ENCODE measurements at places on chromosomes 5 and 9.

- no peak for DNase-seq
Observed at GRCh38 chr5:2032432-2032831, 149.7 kb upstream of the IRX4 start.

DNA sequence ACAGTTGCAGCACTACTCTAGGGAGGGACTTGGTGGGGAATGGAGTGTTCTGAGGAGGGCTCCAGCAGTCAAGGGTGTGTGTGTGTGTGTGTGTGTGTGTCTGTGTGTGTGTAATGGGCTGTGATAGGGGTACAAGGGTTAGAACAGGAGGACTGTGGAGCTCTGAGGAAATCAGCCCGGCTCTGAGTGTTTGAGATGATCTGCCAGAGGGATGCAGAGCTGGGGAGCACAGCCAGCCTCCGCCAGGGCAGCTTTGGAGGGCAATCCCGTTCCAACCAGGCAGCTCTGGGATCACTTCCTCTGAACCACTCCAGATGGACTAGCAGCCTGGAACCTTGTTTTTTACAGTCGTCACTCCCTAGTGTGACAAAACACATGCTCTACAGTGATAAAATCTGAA, 3.0 kb upstream of the SLC6A7 start:
- DNase-seq, result peak; percentile 86

DNA sequence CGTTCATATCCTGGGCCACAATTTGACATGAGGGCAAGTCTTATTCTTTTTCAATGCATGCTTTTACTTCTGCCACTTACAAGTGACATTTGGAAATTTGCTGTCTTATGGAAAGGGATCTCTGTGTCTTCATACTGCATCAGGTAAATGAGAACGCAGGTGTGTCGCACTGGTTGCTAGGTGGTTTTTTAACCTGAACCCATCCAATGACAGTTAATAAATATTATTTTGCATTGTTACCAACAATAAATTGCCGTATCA, 1.1 kb downstream of the ADAMTS16 start:
- no peak for DNase-seq

DNA sequence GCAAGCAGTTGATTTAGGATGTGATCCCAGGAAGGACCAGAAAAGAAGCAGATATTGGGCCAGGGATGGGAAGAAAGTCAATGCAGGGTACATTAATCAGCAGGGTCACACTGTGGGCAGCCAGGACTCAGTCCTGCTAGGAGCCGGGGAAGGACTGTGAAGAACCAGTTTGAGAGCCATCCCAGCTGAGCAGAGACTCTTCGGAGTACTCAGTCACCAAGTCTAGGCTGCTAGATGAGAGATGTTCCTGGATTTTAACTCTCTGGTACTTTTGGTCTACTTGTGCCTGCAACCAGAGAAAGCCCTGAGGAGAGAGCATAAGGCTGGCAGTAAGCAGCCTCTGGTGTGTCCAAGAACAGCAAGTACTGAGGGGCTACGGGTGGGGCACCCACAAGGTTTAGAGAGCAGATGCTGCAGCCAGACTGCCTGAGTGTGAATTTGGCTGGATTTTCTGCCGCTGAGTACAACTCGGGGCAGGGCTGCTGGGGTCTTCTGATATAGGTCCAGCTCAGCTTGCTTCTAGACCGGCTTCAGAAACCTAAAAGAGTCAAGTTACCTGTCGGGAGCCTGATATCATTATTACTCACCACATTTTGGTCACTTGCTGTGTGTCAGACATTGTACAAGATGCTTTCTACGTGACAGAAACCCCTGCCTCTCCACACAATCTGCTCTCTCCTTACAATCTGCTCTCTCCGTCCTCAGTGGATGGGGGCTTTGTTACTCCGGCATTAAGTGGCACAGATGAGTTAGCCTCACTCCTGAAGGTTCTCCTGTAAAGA, 250.2 kb upstream of the GAS1 start:
- DNase-seq, result no peak

- no peak for DNase-seq
Observed at GRCh38 chr9:5876026-5876425, 14.7 kb upstream of the MLANA start.

DNA sequence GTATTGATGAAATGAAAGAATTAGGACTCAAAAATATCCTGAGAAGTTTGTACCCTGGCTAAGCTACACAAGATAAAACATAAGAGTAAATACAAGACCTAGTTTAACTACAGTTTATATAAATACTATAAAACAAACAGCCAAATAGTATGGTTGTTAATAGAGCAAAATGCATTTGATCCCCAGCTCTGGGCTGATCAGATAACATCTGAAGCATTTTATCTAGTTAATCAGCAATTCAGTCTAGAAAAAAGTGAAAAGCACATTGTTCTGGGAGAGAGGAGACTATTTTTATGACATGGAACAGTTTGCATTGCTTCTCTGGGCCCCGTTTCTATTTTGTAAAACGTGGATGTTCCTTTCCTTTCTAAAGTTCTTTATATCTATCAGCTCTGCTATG, 139.6 kb upstream of the RORB start:
- DNase-seq, result no peak

DNA sequence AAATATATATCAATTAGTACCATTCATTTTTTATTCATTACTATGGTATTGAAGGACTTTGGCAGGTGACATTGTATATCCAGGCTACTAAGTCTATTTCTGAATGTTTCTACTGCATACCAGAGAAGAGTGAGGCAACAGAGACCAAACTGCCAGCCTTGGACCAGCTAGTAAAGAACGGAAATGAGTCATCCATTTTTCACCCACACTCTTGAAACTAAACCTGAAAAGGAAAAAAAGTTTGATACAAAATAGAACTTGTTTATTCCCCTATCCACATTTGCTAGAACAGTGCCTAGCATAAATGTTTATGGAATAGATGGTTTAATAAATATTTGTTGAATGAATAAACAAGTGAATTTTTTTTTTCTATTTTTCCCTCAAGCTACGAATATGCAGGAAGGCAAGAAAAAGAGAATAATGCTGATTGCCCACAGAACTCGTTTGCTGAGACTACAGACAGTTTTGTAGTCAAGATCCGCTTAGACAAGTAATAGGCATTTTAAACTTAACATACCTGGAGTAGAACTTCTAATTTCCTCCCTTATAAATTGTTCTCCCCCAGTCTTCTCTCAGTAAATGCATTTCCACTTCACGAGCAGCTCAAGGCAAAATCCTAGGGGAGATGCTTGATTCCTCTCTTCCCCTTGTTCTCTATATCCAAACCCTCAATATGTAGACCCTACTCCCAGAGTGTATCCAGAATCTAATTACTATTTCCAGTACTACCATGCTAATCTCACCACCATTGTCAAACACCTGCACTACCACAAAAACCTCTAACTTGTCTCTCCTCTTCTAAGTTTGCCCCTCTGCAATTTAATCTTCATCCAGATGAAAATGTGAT, 146.2 kb upstream of the RASA1 start:
- DNase-seq, result no peak

GRCh38 chr9:130766021-130766926, 68.8 kb upstream of the ABL1 start:
- no peak for DNase-seq

DNA sequence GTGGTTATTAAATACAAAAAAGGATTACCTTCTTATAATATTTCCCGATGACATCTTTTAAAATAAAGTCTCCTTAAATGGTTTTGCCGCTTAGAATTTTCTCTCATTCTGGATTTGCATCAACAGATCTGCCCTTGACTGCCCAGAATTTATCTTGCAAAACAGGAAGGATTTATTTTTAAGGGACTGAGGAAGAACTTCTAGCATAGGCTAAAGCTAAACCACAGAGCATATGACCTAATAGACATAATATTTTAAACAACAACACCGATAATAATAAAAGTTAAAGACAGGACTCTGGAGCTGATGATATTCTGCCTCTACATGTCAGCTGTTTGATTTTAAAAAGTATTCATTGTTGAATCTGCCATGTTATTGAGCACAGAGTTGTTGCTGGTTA, 145.3 kb upstream of the ADCY2 start:
- DNase-seq, result no peak

DNA sequence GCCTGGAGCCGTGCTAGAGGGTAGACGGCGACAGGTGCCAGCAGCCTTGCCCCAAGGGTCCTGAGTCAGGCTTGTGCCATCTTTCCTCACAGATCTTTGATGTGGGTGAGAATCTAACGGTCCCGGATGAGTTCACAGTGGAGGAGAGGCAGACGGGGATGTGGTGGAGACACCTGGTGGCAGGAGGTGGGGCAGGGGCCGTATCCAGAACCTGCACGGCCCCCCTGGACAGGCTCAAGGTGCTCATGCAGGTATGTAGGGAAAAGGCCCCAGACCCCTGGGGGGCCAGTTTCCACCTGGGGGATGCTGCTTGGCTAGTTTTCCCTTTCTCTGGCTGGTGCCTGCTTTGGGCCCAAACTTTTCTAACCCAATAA, 24.0 kb downstream of the PTGES2 start:
- no peak for DNase-seq

DNA sequence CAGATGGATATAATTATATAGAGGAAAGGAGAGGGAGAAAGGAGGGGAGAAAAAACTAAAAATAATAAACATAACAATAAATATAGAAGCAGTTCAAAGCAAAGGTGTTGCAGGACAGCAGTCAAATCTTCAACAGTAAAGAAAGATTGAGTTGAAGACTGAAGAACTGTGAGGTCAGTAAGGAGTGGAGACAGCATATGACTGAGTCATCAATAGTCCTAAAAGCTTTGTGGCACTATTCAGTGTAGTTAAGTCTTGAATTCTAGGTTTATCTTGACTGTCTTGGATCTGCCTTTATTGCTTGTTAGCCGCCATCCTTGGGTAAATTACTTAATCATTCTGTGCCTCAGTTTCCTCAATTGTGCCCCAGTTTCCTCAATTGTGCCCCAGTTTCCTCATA, 137.0 kb downstream of the MRPS30 start:
- DNase-seq, result no peak

DNA sequence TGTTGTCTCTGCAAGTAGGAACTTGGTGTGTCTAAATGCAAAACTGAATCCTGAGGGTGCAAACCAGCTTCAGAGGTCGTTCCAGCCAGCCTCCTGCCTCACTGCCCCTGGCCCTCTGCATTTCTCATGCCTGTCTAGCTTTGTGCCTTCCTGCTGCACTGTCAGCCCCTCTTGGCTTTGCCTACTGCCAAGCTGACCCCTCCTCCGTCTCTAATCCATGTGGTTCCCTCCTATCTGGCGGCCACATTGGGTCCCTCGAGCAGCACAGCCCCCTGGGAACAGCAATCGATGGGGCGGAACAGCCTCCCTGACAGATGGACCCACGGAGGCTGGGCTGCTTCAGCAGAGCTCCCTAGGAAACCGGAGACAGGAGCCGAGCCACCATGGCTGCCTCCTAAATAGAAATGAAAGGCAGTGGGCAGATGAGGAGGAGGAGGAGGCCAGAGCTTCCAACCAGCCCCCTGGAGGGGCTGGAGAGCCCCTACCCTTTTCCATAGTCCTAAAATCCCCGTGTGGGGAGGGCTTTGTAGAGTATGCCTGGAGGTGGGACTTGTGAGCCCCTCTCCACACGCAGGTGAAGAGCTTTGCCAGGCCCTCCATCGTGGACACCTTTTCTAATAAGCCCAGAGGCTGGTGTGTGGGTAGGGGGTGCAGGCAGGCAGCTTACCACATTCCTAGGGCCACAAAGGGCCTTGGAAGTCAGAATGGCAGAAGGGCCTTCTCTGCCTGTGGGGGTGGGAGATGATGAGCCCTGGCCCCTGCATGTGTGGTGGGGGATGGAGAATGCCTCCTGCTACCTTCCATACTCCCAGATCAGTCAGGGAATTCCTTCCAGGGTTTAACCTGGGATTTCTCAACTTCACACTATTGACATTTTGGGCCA, 9.2 kb upstream of the CXXC5 start:
- no peak for DNase-seq

GRCh38 chr5:17614872-17615605, 4.8 kb downstream of the TAF11L12 start:
- DNase-seq, result no peak

GRCh38 chr5:179798771-179799643, 5.2 kb downstream of the LTC4S start:
- no peak for DNase-seq

DNA sequence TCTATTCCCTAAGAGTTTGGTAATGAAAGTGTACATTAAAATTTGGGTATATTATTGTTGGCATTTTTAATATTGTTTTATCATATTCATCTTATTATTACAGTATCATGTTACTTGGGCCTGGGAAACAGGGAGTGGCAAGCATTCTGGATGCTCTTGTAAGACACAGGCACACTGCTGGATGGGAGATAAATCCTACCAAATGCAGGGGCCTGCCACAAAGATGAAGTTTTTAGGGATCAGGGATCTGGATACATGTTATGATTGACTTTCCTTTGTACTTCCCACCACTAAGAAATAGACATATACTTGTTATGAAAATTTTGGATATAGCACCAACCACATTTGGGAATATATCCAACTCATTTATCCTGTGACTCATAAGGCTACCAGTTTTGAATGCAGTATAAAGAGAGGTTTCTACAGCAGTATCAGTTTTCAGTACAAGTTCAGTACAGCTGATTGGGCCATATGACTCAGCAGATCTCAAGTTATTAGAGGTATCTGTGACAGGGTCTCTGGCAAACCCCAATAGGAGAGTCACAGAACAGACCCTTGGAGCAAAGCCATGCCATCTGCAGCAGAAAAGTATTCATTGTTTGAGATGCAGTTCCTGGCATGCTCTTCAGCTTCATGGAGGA, 360.1 kb downstream of the DMAC1 start:
- DNase-seq, result no peak

Measured in spinal cord (tissue), 10 donors.